HepG2 (cell line): ENCODE measurements at places on chromosomes 3 and 15. TPM values are rescaled to one million over a fixed set of nuclear protein-coding genes. Genes with fewer than 3 reads are reported as not detected.

Gene CCR8
- total RNA-seq, result not detected in 2 replicates

Gene PFKFB4
- total RNA-seq, result 6.4 and 7.1 TPM in 2 replicates

Gene BAHD1
- 8.1 and 8.7 TPM in 2 replicates for total RNA-seq

- no peaks in the 10 kb centered on the region for H3K27me3 ChIP-seq
- peaks cover 31% of the 10 kb centered on the region for H3K4me1 ChIP-seq
- H3K4me3 ChIP-seq, result peak overlapping the region; percentile 82
- H3K27ac ChIP-seq, result peak overlapping the region; percentile 76
Observed at GRCh38 chr15:49154799-49155109, 645 bp downstream of the COPS2 start.

DNA sequence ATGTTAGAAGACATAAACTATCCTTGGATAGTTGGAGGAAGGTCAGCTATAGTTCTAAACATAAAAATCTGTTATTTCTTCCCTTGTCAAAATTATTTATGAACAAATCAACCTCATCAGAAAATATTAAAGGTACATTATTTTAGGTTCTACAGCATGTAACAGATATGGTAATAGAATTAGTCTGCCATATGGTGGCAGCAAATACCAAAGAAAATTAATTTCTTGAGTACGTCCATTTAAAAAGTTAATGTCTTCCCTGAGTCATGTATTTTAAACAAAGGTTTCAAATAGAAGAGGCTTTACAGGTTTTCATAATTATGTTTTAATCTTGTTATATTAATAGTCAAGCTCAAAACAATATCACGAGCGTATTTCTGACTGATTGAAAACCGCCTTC is 17.9 kb upstream of the ANKRD28 start:
- H3K4me3 ChIP-seq, result no peak overlapping the region
- no peaks in the 10 kb centered on the region; the same call in 1 of the 2 replicates for H3K36me3 ChIP-seq
- DNase-seq, result peak; percentile 30
- H3K4me1 ChIP-seq, result no peaks in the 10 kb centered on the region
- no peak overlapping the region for H3K27ac ChIP-seq

- H3K4me3 ChIP-seq, result no peak overlapping the region
- H3K4me1 ChIP-seq, result peaks cover 57% of the 10 kb centered on the region
- DNase-seq, result no peak
- H3K27ac ChIP-seq, result no peak overlapping the region
- H3K27me3 ChIP-seq, result no peaks in the 10 kb centered on the region; the same call in 2 of the 3 replicates
- H3K36me3 ChIP-seq, result peaks cover 7% of the 10 kb centered on the region
Observed at GRCh38 chr3:97968376-97968775, 3.9 kb downstream of the RIOX2 start.

DNA sequence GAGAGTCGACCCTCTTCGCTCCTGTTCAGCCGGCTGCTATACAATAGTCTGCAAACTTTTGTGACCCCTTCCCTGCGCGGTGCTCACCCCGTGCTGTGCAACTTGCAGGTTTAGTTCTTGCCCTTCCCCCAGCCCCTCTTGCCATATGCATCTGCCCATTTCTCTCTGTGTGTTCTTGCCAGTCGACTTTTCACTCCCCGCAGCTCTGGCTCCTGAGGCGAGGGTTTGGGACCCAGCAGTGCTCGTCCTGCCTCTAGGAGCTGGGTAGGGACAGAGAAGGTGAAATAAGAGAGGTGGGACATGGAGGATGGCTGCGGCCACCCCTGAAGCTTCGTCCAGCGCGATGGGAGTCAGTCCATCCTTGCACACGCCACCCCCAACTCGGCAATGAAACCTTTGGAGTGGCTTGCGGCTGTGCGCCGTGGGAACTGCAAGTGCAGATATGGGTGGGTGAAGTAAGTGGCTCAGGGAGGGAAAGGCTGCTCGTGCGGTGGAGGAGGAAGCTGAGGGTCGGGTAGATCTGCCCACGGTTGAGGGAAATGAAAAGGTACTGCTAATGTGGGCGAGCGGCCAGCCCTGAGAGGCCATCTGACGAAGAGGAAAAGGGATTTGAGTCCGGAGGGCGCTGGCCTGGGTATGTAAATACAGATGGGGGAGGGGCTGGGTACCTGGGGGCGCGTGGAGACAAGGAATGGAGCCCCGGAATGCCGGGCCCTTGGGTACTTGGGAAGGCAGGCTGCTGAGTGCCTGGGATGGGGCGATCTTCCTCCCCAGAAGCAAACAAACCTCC is 1.0 kb downstream of the LRRC3B start:
- no peaks in the 10 kb centered on the region for H3K4me1 ChIP-seq
- DNase-seq, result no peak
- H3K36me3 ChIP-seq, result no peaks in the 10 kb centered on the region
- H3K27ac ChIP-seq, result no peak overlapping the region
- no peak overlapping the region for H3K4me3 ChIP-seq
- peaks cover 26% of the 10 kb centered on the region; the same call in 2 of the 3 replicates for H3K27me3 ChIP-seq

- no peaks in the 10 kb centered on the region; the same call in 2 of the 3 replicates for H3K27me3 ChIP-seq
- no peak for DNase-seq
- no peak overlapping the region for H3K4me3 ChIP-seq
- H3K36me3 ChIP-seq, result no peaks in the 10 kb centered on the region
- no peak overlapping the region for H3K27ac ChIP-seq
- H3K4me1 ChIP-seq, result no peaks in the 10 kb centered on the region
Observed at GRCh38 chr15:47726399-47726823, 9.1 kb downstream of the SEMA6D start.

GRCh38 chr15:74402337-74402841 is 31.4 kb downstream of the SEMA7A start:
- peaks cover 58% of the 10 kb centered on the region for H3K4me1 ChIP-seq
- no peak overlapping the region for H3K27ac ChIP-seq
- no peaks in the 10 kb centered on the region for H3K36me3 ChIP-seq

Gene EFHB
- total RNA-seq, result 0.15 TPM in 1 of 2 replicates, not detected in the other

- no peak for DNase-seq
- H3K36me3 ChIP-seq, result no peaks in the 10 kb centered on the region
- no peaks in the 10 kb centered on the region for H3K27me3 ChIP-seq
- H3K4me3 ChIP-seq, result no peak overlapping the region
- peaks cover 10% of the 10 kb centered on the region for H3K4me1 ChIP-seq
Observed at GRCh38 chr15:39301589-39301999, 279.3 kb upstream of the THBS1 start.

Gene SCN11A
- 0.02 TPM in 1 of 2 replicates, not detected in the other for total RNA-seq

DNA sequence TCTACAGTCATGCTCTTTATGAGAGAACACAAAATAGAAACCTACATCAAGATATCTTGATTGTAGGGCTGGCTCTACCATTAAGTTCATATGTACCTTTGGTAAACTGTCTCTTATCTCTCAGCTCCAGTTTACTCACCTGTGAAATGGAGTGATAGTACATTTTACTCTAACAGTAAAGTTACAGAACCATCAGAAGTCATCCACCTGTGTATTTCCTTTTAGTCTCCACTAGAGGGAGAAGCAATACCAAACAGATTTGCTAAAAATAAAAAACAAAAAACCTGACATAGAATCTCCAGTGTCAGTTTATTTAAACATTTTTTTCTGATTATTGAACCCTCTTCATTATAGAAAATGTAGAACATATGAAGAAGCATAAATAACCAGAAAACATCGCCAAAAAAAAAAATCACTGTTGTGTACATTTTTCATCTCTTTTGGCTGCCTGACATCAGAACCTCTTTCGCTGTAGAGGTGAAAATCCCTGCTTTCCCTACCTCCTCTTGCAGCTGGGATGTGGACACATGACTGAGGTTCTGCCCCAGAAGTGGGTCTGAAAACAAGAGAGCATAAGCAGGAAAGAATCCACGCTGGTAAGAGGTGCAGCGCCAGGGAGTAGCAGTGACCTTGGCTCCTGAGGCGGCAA is 48.7 kb upstream of the WDR72 start:
- no peaks in the 10 kb centered on the region for H3K36me3 ChIP-seq
- H3K4me3 ChIP-seq, result no peak overlapping the region
- H3K27me3 ChIP-seq, result no peaks in the 10 kb centered on the region
- DNase-seq, result peak; percentile 12

DNA sequence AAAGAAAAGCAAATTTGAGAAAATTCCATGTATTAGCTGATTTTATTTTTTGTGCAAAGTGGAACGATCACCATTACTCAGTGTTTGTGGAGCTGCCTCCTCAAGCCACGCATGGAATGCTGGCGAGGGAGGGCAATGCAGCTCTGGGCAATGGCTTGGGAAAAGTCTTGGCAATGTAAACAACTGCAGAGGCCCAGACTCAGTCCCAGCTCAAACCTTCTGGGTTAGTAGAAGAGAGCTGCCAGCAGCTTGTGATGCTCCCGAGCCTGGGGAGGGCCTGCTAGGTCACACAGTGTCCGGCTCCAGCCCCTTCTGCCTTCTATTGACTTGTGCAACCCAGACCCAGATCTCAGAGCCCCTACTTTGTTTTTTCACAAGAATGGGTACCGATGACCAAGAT is 4.3 kb downstream of the EPHB1 start:
- no peak overlapping the region for H3K27ac ChIP-seq
- no peak overlapping the region for H3K4me3 ChIP-seq
- DNase-seq, result no peak
- H3K4me1 ChIP-seq, result 0 out of 2 replicates have a peak, but pooled peaks cover 6% of the 10 kb centered on the region
- peaks cover 1% of the 10 kb centered on the region for H3K27me3 ChIP-seq

DNA sequence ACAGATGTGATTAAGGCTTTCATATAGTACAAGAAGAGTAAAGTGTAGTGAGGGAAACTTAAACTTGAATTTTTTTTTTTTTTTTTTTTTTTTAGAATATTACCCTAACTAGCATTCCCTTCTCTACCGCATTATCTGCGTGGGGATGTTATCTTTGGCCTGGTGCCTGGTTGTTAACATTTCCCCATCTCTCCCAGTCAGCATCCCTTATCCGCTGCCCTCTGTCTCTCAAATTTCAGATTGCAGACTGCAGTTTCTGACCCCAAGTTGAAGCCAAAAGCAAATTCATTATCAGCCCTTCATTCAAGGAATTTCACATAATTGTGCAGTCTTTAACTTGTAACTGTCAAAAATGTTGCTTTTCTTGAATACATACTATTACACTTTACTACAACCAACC is 353.0 kb downstream of the PLOD2 start:
- DNase-seq, result no peak
- no peaks in the 10 kb centered on the region for H3K4me1 ChIP-seq
- no peak overlapping the region for H3K27ac ChIP-seq
- no peaks in the 10 kb centered on the region for H3K27me3 ChIP-seq

GRCh38 chr3:12521010-12521409 is 24.3 kb downstream of the MKRN2OS start:
- peaks cover 9% of the 10 kb centered on the region for H3K4me1 ChIP-seq
- no peak for DNase-seq
- no peak overlapping the region for H3K27ac ChIP-seq
- H3K4me3 ChIP-seq, result no peak overlapping the region
- H3K27me3 ChIP-seq, result no peaks in the 10 kb centered on the region

DNA sequence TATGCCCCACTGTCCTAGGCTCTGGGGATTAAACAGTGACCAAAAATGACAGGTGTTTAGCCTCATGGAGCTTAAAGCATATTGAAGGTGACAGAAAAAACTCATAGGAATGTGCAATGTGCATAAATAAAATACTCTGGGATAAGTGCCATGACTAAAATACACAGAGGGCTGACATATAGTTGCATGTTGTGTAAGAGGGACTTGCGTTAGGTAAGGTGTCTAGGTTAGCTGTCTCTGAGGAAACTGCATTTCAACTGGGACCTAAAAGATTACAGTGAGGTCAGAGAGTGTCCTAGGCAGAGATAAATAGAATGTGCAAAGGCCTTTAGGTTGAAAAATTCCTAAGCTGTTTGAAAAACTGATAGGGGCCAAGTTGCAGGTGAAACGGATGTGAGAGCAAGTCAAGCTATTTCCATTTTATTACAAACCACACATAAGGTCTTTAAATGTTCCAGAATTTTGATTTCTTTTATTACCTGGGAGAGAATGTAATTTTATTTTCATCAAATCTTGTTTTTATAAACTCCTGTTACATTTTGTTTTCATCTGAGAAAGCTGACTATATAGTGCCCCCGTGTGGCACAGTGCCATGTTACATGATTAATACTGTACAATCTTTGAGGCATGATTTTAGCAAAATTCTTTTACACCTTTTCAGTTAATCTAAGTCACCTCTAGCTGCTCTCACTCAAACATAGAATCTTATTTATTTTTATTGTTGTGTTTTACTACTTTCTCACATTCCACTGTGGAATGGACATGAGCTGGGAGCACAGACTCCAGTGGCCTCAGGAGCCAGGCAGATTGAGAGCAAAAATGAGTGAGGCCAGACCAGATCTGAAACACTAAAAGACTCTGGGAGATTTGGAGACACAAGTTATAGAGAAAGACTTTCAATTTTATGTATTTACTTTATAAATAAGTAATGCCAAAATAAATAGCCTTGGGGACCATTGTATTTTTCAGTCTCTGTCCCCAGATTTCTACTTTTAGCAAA is 259.6 kb upstream of the ZNF717 start:
- H3K4me1 ChIP-seq, result no peaks in the 10 kb centered on the region
- no peaks in the 10 kb centered on the region for H3K36me3 ChIP-seq
- no peak overlapping the region for H3K27ac ChIP-seq
- H3K4me3 ChIP-seq, result no peak overlapping the region
- DNase-seq, result no peak

GRCh38 chr3:72082186-72082715 is 297.3 kb upstream of the PROK2 start:
- H3K4me1 ChIP-seq, result peaks cover 11% of the 10 kb centered on the region
- H3K36me3 ChIP-seq, result no peaks in the 10 kb centered on the region
- H3K4me3 ChIP-seq, result no peak overlapping the region
- peaks cover 10% of the 10 kb centered on the region for H3K27me3 ChIP-seq
- DNase-seq, result no peak
- H3K27ac ChIP-seq, result no peak overlapping the region

GRCh38 chr3:143594206-143594605 is 254.1 kb downstream of the SLC9A9 start:
- H3K4me1 ChIP-seq, result no peaks in the 10 kb centered on the region
- H3K36me3 ChIP-seq, result no peaks in the 10 kb centered on the region
- no peak overlapping the region for H3K27ac ChIP-seq
- no peaks in the 10 kb centered on the region; the same call in 1 of the 2 replicates for H3K27me3 ChIP-seq
- peak; percentile 9 for DNase-seq
